Chondrocyte (in vitro differentiated cells): ENCODE measurements at places on chromosomes 3 and 15. TPM values are rescaled to one million over a fixed set of nuclear protein-coding genes. Genes with fewer than 3 reads are reported as not detected.

NOX5 gene
- total RNA-seq = not detected in 3 replicates

TMCO5A gene
- not detected in 3 replicates for total RNA-seq

TMEM207 gene
- not detected in 3 replicates for total RNA-seq

CFAP91 gene
- total RNA-seq = 0.29 TPM in 1 of 3 replicates, not detected in the others

SENP8 gene
- total RNA-seq = 2.9 to 4.0 TPM (median 3.0 TPM) in 3 replicates

STRA6 gene
- 4.9 to 12.7 TPM (median 5.4 TPM) in 3 replicates for total RNA-seq

EAF2 gene
- 2.4 to 3.7 TPM (median 2.7 TPM) in 3 replicates for total RNA-seq

ADAMTS7 gene
- total RNA-seq = 111 to 144 TPM (median 113 TPM) in 3 replicates

DLL4 gene
- 0.36 to 0.45 TPM in 2 of 3 replicates, not detected in the other for total RNA-seq

TRH gene
- total RNA-seq = not detected in 3 replicates

MAP6D1 gene
- 3.9 to 8.3 TPM (median 7.9 TPM) in 3 replicates for total RNA-seq

SLC25A20 gene
- 21.7 to 28.1 TPM (median 23.7 TPM) in 3 replicates for total RNA-seq

- H3K27me3 ChIP-seq = peaks cover 37% of the 10 kb centered on the region
- H3K36me3 ChIP-seq = peaks cover 3% of the 10 kb centered on the region
- H3K4me1 ChIP-seq = no peaks in the 10 kb centered on the region
- DNase-seq = no peak
These were observed 57.8 kb upstream of the CPOX start for GRCh38 chr3:98650971-98651779.

DNA sequence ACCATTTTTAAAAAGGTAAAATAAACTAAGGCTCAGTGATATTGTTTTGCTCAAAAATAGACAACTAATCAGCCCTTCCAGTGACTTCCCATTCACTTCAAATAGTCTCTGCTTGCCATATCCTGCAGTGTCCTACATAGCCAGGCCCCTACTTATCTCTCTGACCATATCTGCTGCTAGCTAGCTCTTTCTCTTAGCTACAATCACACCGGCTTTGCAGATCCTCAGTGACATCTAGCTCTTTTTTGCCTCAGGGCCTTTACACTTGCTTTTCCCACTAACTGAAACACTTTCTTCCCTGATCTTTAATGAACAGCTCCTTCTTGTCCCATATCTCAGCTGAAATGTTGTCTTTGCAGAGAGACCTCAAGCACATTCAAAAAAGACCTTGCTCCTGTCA, 161.3 kb downstream of the IL5RA start:
- H3K4me3 ChIP-seq = no peak overlapping the region
- no peaks in the 10 kb centered on the region for H3K27me3 ChIP-seq
- H3K27ac ChIP-seq = no peak overlapping the region
- H3K4me1 ChIP-seq = no peaks in the 10 kb centered on the region

- DNase-seq = no peak
- H3K4me1 ChIP-seq = peaks cover 16% of the 10 kb centered on the region
- peaks cover 1% of the 10 kb centered on the region for H3K27me3 ChIP-seq
- no peak overlapping the region for H3K27ac ChIP-seq
- no peaks in the 10 kb centered on the region for H3K36me3 ChIP-seq
These were observed 483.1 kb downstream of the NAALADL2 start for GRCh38 chr3:175342196-175342595.

- peaks cover 47% of the 10 kb centered on the region for H3K4me1 ChIP-seq
- no peak overlapping the region for H3K4me3 ChIP-seq
- H3K27me3 ChIP-seq = no peaks in the 10 kb centered on the region
- no peaks in the 10 kb centered on the region for H3K36me3 ChIP-seq
- DNase-seq = no peak
These were observed 149.8 kb downstream of the TMCO5A start for GRCh38 chr15:38084289-38084688.

GRCh38 chr3:146559388-146559787, 15.0 kb upstream of the PLSCR1 start:
- peaks cover 3% of the 10 kb centered on the region for H3K4me1 ChIP-seq
- H3K36me3 ChIP-seq = no peaks in the 10 kb centered on the region
- H3K27ac ChIP-seq = no peak overlapping the region
- no peaks in the 10 kb centered on the region for H3K27me3 ChIP-seq
- DNase-seq = no peak

DNA sequence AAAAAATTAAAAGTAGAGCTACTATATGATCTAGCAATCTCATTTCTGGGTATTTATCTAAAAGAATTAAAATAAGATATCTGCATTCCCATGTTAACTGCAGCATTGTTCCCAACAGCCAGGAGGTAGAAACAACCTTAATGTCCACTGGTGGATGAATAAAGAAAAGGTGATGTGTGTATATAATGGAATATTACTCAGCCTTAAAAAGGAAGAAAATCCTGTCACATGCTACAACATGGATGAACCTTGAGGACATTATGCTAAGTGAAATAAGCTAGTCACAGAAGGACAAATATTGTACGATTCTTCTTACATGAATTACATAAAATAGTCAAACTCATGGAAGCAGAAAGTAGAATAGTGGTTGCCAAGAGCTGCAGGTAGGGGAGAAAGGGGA, 119.4 kb upstream of the BHLHE40 start:
- H3K4me3 ChIP-seq = no peak overlapping the region
- no peak overlapping the region for H3K27ac ChIP-seq
- H3K4me1 ChIP-seq = no peaks in the 10 kb centered on the region
- H3K36me3 ChIP-seq = peaks cover 8% of the 10 kb centered on the region

DNA sequence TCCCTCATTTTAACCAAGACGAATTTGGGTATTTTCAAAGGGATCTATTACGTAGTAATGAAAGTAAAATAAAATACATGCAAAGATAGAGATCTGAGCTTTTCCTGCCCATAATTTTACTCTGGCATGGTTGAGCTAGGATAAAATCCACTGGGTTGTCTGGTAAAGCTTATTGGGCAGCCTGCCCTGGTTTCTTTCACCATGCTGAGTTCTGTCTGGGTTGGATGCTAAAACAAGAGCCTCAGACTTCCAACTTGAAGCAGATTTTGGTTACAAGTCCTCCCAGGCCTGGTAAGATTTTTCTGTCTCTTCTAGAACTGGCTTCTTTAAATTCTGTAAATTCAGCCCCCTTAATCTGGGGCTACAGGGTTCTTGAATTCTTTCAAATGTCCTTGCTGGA, 86.8 kb downstream of the SAMMSON start:
- no peaks in the 10 kb centered on the region for H3K36me3 ChIP-seq
- H3K27me3 ChIP-seq = peaks cover 25% of the 10 kb centered on the region
- no peak for DNase-seq

- peaks cover 82% of the 10 kb centered on the region for H3K4me1 ChIP-seq
- no peaks in the 10 kb centered on the region for H3K27me3 ChIP-seq
- no peak overlapping the region for H3K4me3 ChIP-seq
These were observed 48.5 kb downstream of the PXYLP1 start for GRCh38 chr3:141280086-141280485.

GRCh38 chr3:18033581-18034108, 291.2 kb upstream of the TBC1D5 start:
- no peaks in the 10 kb centered on the region for H3K36me3 ChIP-seq
- H3K4me1 ChIP-seq = peaks cover 4% of the 10 kb centered on the region
- H3K4me3 ChIP-seq = no peak overlapping the region
- no peak overlapping the region for H3K27ac ChIP-seq

DNA sequence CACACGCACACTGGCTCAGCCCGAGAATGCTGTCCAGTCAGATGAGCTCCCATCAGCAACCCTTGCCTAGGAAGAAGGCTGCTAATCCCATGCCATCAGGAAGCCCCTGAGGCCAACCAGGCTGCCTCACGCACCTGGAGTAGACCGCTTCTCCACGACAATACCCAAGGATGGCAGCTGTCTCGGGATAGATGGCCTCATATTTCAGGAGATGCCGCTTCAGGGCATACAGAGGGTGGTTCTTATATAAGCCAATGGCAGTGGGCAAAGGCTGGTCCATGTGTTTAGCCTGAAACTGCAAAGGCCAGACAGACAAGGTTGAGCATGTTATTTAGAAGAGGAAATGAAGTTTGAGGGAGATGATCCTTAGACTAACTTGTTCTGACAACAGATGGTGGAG, 22.2 kb downstream of the XPC start:
- DNase-seq = no peak
- no peak overlapping the region for H3K4me3 ChIP-seq
- no peaks in the 10 kb centered on the region for H3K27me3 ChIP-seq
- peaks cover 51% of the 10 kb centered on the region for H3K36me3 ChIP-seq
- peak overlapping the region; percentile 62 for H3K27ac ChIP-seq
- H3K4me1 ChIP-seq = no peaks in the 10 kb centered on the region

GRCh38 chr3:14410503-14411165, 8.2 kb downstream of the SLC6A6 start:
- H3K36me3 ChIP-seq = peaks cover 2% of the 10 kb centered on the region
- H3K4me1 ChIP-seq = peaks cover 73% of the 10 kb centered on the region
- H3K27ac ChIP-seq = peak overlapping the region; percentile 78
- DNase-seq = peak; percentile 71
- no peak overlapping the region for H3K4me3 ChIP-seq

DNA sequence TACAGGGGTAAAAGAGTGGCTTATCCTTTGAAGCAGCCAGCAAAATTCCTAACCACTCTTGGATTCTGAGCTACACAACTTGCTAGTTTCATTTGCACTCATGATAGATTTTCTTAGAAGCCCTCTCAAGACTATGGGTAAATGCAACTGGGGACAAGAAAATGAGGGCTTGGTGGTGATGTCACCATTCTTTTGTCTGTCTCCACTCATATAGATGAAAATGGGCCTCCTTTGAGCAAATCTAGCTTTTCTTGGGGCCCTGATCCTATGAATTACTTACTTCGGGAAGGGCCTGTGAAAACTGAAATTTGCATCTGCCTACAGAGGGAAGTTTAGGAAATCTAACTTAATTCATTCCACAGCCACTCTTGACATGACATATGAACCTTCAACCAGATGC, 486.3 kb downstream of the MAGI1 start:
- no peak for DNase-seq
- no peaks in the 10 kb centered on the region for H3K36me3 ChIP-seq
- H3K4me3 ChIP-seq = no peak overlapping the region
- peaks cover 4% of the 10 kb centered on the region for H3K4me1 ChIP-seq

DNA sequence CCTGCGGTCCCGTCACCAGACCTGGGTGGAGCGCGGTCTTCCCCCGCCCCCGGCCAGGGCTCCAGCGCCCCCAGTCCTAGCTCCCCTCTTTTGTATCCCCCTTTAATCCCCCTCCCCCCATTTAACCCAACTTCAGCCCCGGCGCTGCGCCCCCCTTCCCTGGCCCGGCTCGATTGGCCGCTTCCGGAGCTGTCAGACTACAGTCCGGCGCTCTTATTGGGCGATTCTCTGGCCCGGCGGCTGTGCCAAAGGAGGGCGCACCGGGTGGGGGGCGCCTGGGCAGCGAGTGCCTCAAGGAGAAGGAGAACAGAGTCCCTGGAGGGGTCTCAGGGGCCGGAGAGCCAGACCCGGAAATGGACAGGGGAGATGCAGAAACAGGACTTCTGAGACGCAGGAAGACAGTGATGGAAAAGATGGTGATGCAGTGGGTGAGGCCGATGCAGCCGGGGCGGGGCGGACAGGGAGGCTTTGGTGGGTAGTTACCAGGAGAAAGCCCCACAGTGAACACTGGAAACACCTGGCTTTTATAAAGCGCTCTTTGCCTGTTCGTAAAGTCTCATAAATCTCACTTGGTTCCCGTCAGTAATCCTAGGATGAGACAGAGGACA, 1.2 kb upstream of the ADCY5 start:
- peak overlapping the region; percentile 71 for H3K4me3 ChIP-seq
- H3K27me3 ChIP-seq = peaks cover 32% of the 10 kb centered on the region
- H3K4me1 ChIP-seq = peaks cover 17% of the 10 kb centered on the region
- H3K27ac ChIP-seq = no peak overlapping the region

DNA sequence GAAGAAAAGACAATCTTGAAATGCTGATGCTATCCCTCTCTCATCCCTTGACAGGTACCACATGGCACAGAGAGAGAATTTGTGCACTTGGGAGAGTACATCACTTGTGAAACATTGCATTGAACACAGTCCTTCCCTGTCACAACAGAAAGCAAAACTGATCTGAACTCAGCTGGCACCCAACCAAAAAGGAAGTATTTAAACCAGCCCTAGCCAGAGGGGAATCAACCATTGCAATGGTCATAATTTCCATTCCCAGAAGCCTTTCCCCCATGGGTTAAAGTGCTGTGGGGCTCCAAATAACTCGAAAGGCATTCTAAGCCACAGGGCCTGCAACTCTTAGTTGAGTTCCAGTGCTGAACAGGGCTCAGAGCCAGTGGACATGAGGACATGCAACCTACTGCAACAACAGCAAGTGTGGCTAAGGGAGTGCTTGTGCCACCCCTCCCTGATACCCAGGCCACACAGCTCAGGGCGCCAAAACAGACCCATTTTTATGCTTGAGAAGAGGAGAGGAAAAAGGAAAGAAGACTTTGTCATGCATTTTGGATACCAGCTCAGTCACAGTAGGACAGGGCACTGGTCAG, 530.8 kb upstream of the BCHE start:
- H3K4me3 ChIP-seq = no peak overlapping the region
- H3K36me3 ChIP-seq = peaks cover 3% of the 10 kb centered on the region
- no peaks in the 10 kb centered on the region for H3K4me1 ChIP-seq
- H3K27me3 ChIP-seq = no peaks in the 10 kb centered on the region
- DNase-seq = no peak

- H3K27me3 ChIP-seq = peaks cover 8% of the 10 kb centered on the region
- H3K36me3 ChIP-seq = no peaks in the 10 kb centered on the region
These were observed 2.3 kb downstream of the MELTF start for GRCh38 chr3:197027151-197027895.

DNA sequence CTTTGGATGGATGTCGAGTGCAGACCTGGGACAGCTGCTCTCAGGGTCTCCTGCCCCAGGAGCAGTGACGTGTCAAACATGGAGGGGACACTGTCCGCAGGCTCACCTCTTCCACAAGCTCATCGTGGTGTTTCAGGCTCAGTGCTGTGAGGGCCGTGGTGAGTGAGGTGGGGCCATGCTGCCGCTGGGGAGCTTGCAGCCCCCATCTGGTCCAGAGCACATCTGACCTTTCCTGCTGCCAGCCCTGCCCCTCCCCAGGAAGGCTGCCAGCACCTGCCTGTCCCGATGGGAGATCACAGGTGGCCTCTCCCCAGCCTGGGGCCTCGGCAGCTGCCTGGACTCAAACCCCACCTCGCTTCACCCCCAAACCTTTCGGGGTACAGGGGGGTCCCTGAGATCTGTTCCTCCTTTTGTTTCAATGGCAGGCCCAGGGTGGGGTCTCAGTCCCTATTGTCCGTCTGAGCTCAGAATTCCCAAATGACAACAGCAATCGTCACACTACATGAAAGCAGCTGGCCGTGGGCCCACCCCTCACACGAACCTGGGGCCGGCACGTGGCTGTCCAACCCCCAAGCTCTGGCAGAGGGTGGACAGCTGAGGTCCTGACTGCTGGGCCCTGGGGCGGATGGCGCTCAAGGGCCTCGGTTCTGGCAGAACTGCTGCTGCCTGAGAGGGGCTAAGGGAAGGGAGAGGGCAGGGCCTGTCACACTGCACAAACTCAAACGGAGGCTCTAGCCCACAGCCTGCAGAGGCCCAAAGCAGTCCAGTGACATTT, 65.0 kb upstream of the RPL32 start:
- no peak overlapping the region for H3K4me3 ChIP-seq
- no peaks in the 10 kb centered on the region for H3K27me3 ChIP-seq
- peaks cover 18% of the 10 kb centered on the region for H3K36me3 ChIP-seq
- no peak for DNase-seq

GRCh38 chr3:58670506-58671135, 4.0 kb upstream of the FAM3D start:
- H3K27me3 ChIP-seq = peaks cover 19% of the 10 kb centered on the region
- DNase-seq = no peak
- H3K27ac ChIP-seq = no peak overlapping the region
- H3K4me3 ChIP-seq = no peak overlapping the region
- peaks cover 2% of the 10 kb centered on the region for H3K36me3 ChIP-seq

GRCh38 chr3:63231643-63232042, 46.5 kb upstream of the SYNPR start:
- no peak for DNase-seq
- H3K36me3 ChIP-seq = no peaks in the 10 kb centered on the region
- H3K27me3 ChIP-seq = peaks cover 5% of the 10 kb centered on the region
- peaks cover 5% of the 10 kb centered on the region for H3K4me1 ChIP-seq
- no peak overlapping the region for H3K4me3 ChIP-seq

- H3K27ac ChIP-seq = no peak overlapping the region
- H3K27me3 ChIP-seq = no peaks in the 10 kb centered on the region
- peaks cover 43% of the 10 kb centered on the region for H3K4me1 ChIP-seq
- DNase-seq = no peak
- H3K36me3 ChIP-seq = no peaks in the 10 kb centered on the region
These were observed 57.7 kb downstream of the SLC12A8 start for GRCh38 chr3:125154800-125155269.
